ELR (cell line): ENCODE measurements at places on chromosomes 5 and 9.

DNA sequence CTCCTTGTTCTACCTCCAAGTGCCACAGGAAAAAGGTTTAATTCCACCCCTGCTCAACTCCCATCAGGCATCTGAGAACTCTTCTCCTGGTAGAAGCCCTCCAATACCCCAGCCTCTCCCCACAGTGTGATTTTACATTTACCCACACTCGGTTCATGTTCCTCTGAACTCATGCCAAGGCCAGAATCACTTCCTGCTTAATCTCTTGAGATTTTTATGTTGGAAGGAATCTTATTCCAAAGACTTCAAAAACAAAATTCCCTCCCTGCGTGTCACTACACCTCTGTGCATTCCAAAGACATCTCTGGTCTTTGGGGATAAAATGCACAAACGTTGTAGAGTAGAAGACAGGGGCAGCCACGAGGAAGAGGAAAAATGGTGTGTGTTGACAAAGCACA, 186.8 kb downstream of the ACTL7B start:
- DNase-seq, result no peak

DNA sequence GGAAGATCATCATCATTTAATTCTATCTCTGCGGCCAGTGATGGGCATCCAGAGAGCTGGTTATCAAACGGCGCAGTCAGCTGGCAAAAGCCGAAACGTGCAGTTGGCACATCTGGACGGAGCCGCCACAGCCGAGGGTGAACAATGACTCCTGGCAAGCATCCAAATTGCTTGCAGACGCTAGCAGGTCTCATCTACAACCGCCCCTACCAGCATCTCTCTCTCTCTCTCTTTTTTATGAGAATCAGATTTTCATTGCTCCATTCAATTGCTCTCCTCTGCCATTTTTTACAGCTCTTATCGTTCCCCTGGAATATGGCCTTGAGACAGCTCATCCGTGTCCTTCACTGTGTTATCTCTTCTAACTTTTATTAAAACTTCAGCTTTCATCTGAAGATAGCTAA, 165.2 kb downstream of the MAPKAP1 start:
- no peak for DNase-seq

- DNase-seq, result no peak
Observed at GRCh38 chr5:90873033-90873517, 314.5 kb downstream of the ADGRV1 start.

- peak; percentile 79 for DNase-seq
Observed at GRCh38 chr9:105444130-105444529, 3.7 kb upstream of the FSD1L start.

- DNase-seq, result no peak
Observed at GRCh38 chr9:81844131-81844567, 84.1 kb upstream of the SPATA31D4 start.

- DNase-seq, result no peak
Observed at GRCh38 chr9:26170190-26170589, 491.9 kb upstream of the TUSC1 start.

DNA sequence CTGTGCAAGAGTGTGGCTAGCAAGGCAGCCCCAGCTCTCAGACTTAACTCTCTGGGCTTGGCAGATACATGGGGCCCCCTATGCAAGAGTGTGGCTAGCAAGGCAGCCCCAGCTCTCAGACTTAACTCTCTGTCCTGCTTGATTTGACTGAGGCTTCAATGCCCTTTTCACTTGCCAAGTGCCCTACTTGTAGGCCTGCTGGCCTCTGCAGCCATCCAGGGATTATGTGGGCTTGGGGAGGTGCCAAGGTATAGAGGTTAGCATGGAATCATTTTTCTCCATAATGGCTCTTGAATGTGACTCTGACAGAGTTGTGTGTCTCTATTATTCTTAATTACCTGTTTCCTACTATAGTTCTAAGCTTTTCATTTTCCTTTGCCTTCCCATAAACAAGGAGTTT, 115.5 kb upstream of the RUSC2 start:
- DNase-seq, result no peak

GRCh38 chr9:98315551-98316060, 60.2 kb upstream of the TBC1D2 start:
- peak; percentile 89 for DNase-seq

DNA sequence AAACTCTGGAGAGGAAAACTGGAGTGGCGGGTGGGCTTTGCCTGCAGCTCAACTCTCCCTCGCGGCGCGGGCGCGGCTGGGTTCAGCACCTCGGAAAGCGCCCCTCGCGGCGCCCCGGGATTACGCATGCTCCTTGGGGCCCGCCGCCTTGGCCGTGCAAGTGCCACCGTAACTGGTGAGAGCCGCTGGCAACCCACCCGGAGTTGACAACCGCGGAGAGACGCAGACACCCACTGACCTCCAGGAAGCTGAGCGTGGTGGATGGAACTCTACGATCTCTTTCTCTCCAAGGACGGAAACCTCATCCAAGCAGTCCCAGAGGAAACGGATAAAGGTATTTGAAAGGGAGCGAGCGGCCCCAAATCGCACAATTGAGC, 194 bp upstream of the RXFP3 start:
- DNase-seq, result peak; percentile 72

DNA sequence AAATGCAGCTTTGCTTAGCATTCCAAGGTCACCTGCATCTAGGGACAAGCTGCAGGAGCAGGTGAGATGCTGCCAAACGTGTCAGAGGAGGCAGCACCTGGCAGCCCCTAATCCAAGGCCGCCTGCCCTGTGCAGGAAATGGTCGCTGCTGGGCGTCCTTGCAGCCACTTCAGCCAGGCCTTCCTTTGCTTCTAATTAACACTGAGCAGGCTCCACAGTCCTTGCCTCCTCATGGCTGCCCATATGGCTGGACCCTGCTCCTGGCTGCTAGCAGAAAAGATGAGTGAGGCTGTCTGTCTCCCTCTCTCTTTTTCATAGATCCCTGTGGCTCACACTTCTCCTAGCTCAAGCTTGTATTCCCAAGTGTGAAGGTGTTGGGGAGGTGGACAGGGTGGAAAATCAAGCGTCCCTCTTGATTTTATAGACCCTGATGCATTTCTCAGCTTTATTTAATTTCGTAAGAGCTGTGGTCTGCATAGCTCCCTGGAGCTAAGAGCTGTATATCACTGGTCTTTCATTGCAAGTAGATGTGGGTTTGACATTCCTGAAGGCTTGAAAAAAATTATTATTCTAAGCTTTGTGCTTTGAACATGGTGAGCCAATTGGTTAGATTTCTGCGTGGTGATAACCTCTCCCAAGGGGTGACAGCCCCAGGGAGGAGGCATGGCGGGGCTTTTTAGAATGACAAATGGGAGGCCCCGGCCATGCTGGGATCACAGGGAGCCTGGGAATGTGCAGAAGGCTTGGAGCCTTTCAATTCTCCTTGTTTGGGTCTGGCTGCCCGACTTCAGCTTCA, 193.8 kb downstream of the SLIT3 start:
- DNase-seq, result no peak

GRCh38 chr5:170405817-170406216, 16.6 kb upstream of the KCNMB1 start:
- no peak for DNase-seq

DNA sequence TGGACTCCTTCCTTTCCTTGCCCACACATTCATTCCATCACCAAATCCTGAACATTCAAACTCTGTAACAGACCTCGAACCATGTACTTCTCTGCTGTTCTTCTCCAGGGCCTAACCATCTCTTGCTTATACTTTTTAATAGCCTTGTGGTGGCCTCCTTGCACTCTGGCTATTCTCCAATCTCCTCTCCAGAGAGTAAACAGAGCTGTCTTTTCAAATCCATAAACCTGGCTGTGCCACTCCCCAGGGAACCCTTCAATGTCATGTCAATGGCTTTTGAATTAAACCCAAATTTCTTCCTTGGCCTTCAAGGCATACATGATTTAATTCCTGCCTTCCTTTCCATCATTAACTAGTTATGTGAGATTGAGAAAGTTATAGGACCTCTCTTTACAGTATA, 277.6 kb upstream of the EFNA5 start:
- DNase-seq, result no peak

DNA sequence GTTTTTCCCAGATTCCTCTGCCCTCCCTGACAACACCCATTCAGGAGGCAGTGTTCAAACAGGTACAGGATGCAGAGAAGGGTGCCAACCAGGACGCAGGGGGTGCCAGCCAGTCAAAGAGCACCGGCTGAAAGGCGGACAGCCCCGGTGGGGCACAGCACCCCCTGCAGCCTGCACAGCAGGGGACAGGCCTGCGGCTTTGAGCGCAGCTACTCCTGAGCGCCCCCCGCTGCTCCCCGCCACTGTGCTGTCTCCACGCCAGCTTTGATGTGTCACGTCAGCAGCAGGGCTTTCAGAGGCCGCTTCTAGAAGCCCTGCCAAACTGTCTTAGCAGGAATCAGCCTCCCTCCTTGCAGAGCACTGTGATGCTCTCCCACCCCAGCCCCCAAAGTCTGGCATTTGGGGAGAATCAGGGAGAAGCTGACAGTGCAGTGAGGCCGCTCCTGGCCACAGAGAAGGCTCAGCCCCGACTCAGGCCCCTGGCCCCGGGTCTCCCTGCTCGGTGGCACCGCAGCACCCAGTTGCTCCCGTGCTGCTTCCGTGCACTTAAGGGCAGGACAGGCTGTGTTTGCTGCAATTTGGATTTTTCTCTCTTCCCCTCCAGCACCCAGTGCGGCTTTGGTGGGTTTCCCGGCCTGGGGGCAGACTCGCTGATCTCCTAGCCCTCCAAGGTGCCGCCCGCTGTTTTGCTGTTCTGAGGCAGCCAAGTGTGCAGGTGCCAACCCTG, 20.3 kb downstream of the AK8 start:
- DNase-seq, result peak; percentile 12

GRCh38 chr9:137021979-137022661, 5.9 kb downstream of the ABCA2 start:
- peak; percentile 92 for DNase-seq

DNA sequence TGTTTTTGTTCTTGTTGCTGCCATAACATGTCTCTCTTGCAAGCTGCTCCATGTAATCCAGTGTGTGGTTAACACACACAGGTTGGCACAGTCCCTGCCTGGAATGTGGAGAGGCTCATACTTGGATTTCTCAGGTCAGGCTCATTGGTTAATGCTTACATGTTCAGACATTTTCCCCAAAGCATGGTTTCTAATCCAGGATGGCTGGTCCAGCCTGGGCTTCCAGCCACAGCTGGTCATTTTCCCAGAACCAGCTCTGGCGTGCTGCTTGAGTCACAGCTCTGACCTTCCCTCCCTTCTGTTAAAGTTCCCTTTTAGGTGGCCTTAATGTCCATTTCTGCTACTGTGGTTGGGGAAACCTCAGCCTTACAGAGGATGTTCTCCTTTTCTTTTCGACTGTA, 294.3 kb downstream of the TAF11L14 start:
- no peak for DNase-seq

- no peak for DNase-seq
Observed at GRCh38 chr9:87573841-87574342, 76.2 kb downstream of the DAPK1 start.

DNA sequence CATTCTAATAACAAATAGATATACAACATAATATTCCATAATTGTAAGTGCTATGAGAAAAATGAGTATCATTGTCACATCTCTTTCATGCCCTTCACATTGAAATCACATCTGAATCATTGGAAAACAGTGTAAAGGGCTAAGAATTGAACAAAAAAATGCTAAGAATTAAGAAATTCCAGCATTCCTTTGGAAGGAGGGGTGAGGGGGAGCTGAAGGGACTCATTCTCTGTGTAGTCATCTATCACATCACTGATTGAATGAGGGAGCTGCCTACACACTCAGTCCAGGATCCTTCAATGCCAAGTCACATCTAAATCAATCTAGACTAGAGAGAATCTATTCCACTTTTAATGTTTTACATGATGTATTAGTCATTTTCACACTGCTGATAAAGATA, 286.6 kb downstream of the DTWD2 start:
- DNase-seq, result no peak

DNA sequence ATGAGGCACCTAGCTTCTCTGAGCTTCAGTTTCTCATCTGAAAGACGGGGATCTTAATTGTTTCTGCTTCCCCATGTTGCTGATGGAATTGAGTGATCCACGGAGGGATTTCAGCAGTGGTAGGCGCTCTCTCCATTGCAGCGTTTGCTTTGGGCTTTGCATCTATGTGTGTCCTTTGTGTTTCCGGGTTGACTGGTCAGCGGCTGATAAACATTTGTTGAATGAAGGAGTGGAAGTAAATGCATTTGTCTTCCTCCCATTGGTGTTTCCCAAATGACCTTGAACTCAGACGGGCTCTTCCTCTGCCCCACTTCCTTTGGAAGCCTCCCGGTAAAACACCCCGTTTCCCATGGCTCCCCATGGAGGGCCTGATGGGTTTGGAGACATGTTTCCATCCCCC, 117.2 kb downstream of the GAPVD1 start:
- DNase-seq, result no peak

DNA sequence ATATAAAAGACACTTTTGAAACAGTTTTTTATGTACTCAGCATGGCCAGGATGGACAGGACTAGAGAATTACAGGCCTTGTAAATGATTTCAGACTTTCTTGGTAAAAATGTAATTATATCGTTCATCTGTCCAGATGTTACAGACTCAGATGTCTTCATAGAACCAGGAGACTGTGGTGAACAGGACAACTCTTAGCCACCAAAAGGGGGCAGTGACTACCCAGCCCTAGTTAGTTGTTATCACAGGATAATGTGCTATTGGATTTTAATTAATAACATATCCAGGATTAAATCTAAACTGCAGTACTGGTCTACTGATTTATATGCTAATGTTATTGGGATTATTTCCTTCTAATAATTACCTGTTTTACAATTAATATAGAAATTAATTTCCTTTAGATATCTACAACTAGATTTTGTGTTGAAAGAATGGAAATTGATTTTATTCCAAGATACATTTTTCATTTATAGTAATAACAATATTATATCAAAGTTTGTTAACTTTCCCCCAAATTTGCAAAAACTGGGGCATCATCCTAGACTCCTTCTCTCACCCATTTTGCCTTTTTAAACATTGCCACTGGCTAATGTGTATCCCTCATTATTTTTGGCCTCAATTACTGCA, 99.4 kb downstream of the MTREX start:
- DNase-seq, result peak; percentile 58

- DNase-seq, result no peak
Observed at GRCh38 chr9:132231019-132231701, 69.3 kb downstream of the NTNG2 start.
